Endothelial cell (in vitro differentiated cells): ENCODE measurements at places on chromosomes 12 and 14.
A peak's percentile ranks its signal among the peaks of the same experiment; 100 is the strongest.

DNA sequence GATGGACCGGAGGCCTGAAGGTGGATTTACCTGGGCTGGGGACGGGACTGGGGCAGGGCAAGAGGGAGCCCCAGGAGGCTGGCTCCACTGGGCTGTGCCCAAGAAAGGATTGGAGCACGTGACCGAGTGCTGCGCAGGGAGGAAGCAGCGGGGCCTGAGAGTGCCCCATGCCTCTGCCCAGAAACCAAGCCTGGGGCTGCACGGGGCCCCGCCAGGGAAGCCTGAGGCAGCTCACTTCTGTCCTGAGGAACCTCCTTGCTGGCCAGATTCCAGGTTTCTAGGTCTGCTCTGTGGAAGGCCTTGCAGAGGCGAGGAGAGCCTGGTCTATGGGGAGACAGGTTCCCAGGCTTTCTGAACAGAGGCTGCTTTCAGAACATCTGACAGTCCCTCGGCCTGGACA is 10.4 kb downstream of the NGB start:
- DNase-seq, result no peak

- DNase-seq, result no peak
Observed at GRCh38 chr14:105760691-105761344, 234.4 kb downstream of the TMEM121 start.

- DNase-seq, result no peak
Observed at GRCh38 chr12:93911396-93911795, 234.2 kb downstream of the CRADD start.

GRCh38 chr14:75380656-75381055 is 47.2 kb upstream of the JDP2 start:
- DNase-seq, result no peak

GRCh38 chr12:91533366-91533765 is 350.7 kb upstream of the DCN start:
- no peak for DNase-seq

GRCh38 chr12:9742661-9743060 is 9.8 kb upstream of the CLECL1 start:
- DNase-seq, result no peak

DNA sequence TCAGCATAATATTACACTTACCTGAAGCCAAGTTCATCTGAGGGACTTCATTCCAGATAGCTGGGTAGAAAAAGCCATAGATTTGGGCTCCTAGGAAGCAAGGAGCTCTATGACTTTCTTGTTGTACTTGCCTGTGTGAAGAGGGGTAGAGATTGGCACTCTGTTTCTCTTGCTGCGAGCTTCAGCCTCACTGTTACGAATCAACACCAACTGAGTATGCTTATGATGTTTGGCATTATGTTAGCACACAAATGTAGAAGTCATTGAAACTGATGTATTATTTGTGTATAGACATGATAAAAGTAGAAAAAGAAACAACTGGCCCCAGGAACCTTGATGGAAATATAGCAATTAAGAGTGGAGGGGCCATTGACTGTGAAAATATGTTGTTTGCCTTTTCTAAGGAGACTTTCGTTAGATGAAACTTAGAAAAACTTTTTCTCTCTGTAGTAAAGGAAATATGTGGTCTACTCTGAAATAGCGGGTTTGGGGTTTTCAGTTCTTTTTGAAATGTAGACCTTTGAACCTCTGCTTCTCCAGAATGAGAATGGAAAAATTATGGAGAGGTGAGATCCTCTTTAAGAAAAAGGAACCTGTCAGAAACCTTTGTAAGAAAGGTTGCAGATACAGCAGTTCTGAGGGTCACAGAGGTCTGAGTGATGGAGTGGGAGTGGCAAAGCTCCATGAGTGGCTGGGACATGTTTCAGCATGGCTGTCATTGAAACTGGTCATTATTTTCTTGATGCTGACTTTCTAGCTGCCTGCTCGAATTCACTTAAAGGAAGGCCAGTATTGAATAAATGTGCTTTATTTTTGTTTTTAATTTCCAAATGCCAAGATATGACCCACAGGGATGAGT is 159.9 kb downstream of the GCH1 start:
- no peak for DNase-seq

- no peak for DNase-seq
Observed at GRCh38 chr14:100401792-100402191, 78.7 kb downstream of the SLC25A47 start.

DNA sequence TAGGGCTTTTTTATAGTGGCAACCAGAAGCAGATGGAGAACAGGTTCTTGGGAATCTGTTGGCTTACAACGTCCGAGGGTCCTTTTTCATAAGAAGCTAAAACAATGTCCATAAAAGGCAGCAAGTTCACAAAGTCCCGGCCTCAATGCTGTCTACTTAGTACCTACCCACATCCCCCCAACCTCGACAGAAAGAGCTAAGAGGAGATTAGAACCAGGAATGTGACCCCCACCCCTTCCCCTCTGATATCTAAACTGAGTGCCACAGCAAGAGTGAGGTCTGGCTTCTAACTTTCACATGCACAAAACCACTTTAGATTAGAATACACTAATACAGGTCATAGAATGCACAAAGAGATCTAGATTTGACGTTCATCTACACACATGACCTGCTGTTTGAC is 4.5 kb downstream of the DPF3 start:
- DNase-seq, result no peak

- no peak for DNase-seq
Observed at GRCh38 chr12:95614390-95614982, 63.2 kb upstream of the USP44 start.

GRCh38 chr12:131927110-131928079 is 1.7 kb upstream of the PUS1 start:
- DNase-seq, result no peak

DNA sequence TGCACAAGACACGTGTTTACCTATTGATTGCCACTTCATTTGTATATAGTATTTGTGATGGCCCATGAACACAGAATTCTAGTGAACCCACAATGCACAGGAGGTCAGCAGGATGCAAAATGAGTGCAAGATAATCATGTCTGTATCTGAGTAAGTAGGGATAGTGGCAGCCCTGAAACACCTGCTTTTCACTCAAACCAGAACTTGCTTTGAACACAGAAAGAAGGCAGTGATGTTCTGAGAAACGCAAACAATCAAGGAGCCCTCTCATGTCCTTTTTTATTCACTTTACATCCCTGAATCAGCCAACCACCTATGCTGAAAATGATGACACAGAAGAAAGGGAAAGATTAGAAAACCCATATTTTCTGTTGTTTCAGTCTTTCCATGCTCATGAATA is 170.4 kb upstream of the AVPR1A start:
- no peak for DNase-seq

- DNase-seq, result no peak
Observed at GRCh38 chr12:126998747-126999285, 1268.2 kb upstream of the TMEM132C start.

GRCh38 chr12:104560881-104561280 is 104.1 kb downstream of the CHST11 start:
- no peak for DNase-seq

DNA sequence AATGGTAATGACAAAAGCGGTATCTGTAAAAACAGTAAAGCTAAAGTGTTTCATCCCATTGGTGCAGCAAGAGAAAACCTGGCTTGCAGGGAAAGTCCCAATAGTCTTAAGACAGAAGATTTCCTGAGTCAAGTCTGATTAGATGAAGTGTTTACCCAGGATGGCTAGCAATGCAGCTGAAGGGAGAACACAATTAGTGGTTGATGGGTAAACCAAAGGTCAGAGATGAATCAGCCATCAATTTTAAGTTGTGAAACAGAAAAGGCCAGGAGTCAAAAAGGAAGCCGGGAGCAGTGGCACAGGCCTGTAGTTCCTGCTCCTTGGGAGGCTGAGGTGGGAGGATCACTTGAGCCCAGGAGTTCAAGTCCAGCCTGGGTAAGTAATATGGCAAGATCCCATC is 52.6 kb downstream of the SEC23A start:
- no peak for DNase-seq

GRCh38 chr14:33539918-33540357 is 410.9 kb downstream of the EGLN3 start:
- DNase-seq, result no peak

GRCh38 chr12:96239711-96240635 is 45.8 kb downstream of the ELK3 start:
- DNase-seq, result no peak

DNA sequence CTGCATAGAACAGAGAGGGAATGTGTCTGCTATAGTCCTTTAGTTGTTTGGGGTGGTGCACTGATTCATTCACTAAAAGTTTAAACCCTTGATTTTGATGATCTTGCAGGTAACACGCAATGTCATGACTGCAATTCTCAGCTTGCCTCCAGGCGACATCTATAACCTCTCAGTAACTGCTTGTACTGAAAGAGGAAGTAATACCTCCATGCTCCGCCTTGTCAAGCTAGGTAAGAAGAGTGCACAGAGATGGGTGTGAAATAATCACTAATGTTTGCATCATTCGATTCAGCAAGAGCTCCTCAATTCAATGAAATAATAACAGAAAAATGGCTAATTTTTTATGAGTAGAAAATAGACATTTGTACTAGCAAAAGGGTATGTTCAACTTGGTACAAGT is 203.7 kb downstream of the PTPRO start:
- no peak for DNase-seq

DNA sequence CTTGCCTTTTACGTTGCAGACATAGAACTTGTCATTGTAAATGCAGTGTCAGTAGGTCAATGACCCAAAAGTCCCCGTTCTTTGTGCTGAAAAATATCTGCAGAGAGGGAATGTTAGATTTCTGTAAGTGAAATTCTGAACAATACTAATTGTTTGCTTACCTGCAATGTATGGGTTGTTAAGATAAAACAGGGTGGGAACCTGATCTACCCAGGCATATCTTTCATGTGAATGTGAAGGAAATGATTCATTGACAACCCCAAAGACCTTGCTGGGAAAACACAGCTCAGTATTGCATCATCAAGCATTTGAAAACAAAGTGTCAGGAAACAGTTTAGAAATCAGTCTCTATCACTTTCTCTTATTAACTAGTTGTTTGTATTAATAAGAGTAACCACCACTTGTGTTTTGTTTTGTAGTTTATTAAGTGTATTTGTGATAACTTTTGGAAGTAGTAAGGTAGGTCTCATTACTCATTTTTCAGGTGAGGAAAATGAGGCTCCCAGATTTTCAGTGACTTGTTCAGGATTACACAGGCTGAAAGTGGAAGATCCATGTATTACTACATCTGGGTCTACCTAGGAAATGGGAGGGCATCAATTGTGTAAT is 57.9 kb upstream of the SLC38A2 start:
- DNase-seq, result no peak

GRCh38 chr12:38707648-38708047 is 197.7 kb downstream of the CPNE8 start:
- DNase-seq, result no peak

- DNase-seq, result peak; percentile 47
Observed at GRCh38 chr12:124993626-124994436, at the start of gene BRI3BP. Gene BRI3BP, plus strand, starts transcription at chr12:124993645. Its CDS starts 146 bp downstream, at chr12:124993791.

- DNase-seq, result peak; percentile 63
Observed at GRCh38 chr14:76767681-76768656, 6.7 kb downstream of the VASH1 start.

GRCh38 chr14:45104561-45104960 is 20.6 kb downstream of the PRPF39 start:
- no peak for DNase-seq

DNA sequence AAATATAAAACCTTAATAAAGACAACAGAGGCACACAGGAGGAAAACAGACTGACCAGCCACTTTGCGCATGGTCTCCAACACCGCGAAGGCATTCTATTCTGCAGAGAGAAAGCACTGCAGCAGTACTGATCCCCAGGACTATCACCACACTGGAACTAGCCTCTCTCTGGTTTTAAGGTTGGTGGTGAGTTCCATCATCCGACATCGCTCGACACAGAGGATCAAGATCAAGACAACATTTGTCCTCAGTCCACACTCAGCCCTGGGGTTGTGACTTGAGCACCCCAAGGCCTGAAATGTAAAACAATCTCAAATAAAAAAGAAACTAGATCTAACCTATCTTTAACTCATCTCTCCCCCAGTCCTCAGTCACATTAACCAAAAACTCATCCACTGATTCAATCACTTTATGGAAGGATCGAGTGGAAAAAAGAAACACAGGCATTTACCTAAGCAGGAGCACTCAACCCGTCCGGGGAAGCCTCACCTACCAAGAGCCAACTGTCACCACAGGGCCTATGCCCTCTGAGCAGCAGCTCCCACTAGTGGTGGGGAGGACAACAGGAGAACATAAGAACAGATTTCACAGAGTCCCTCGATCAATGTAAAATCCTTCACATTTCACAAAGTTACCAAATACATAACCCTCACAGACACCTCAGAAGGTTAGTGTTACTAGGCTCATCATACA is 17.7 kb downstream of the STXBP6 start:
- no peak for DNase-seq

GRCh38 chr12:15787778-15788177 is 1.4 kb downstream of the EPS8 start:
- DNase-seq, result no peak

DNA sequence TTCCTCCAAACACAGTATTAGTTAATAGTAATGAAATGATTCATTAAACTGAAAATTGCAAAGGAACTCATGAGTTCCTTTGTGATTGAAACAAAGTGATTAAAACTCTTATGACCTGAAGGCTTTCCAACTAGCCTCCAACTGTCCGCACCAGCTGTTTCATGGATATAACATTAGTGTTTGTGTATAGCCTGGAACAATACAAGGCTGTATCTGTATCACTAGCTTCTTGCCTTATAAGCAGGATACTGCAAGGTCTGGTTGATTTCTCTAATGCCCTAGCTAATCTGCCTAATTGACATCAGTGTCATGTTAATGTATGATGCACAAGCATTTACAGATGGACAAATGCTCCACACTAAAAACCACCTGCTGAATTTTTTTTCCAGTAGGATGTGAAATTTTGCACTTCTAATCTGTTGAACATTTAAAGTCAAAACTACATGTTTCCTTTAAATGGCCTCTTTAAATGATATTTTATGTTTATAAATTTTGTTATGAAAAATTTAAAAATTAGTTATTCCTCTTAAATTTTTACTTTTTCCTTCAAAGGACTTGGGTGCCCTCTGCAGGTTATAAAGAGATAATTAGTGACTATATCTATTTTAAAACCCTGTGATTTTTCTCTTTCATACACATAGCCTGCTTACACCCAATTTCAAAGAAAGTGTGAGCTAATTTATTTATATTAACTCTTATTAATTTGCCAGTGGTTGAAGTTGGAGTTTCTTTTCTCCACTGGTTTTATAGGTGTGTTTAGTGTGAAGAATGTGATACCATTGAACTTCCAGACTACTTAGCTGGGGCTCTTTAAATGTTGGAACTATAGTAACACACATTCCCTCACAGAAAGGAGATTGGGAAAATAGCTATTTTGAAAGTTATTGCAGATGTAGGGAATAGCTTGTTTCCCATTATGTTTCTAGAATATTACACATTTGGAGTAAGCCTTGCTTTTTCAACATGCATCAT is 25.4 kb downstream of the AP5M1 start:
- no peak for DNase-seq

- DNase-seq, result no peak
Observed at GRCh38 chr12:119230807-119231206, 52.1 kb downstream of the HSPB8 start.

GRCh38 chr12:91819132-91819447 is 326.6 kb downstream of the BTG1 start:
- no peak for DNase-seq

DNA sequence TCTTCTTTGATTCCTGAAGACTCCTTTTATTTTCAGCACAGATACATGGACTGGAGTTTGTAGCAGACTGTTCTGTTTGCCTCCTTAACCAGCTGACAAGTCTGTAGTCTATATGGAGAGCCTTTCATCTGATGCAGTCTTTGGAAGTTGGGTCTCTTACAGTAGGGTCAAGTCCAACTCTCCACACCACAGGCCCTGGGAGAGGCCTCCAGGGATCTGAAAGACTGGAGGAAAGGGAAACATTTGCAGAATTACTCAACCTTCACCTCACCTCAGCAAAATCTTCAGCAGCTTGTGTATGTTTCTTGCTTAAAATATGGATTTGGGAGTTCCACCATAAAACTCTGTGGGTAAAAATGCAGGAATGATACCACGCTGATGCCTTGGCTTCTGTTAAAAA is 188.4 kb downstream of the MSRB3 start:
- DNase-seq, result no peak
